GM12878 (cell line): ENCODE measurements at places on chromosomes 12 and 14. TPM values are rescaled to one million over a fixed set of nuclear protein-coding genes. Genes with fewer than 3 reads are reported as not detected.

The PIK3C2G gene
- not detected in 2 replicates for total RNA-seq

The BEST3 gene
- total RNA-seq, result not detected in 2 replicates

The SERPINA10 gene
- not detected in 2 replicates for total RNA-seq

The NPAS3 gene
- not detected in 2 replicates for total RNA-seq

The WASHC3 gene
- total RNA-seq, result 18.8 and 22.3 TPM in 2 replicates

The CLEC14A gene
- 0.11 TPM in 1 of 2 replicates, not detected in the other for total RNA-seq

The NTF3 gene
- total RNA-seq, result not detected in 2 replicates
